M059J (cell line): ENCODE measurements at places on chromosomes 7 and 10. TPM values are rescaled to one million over a fixed set of nuclear protein-coding genes. Genes with fewer than 3 reads are reported as not detected.

DNA sequence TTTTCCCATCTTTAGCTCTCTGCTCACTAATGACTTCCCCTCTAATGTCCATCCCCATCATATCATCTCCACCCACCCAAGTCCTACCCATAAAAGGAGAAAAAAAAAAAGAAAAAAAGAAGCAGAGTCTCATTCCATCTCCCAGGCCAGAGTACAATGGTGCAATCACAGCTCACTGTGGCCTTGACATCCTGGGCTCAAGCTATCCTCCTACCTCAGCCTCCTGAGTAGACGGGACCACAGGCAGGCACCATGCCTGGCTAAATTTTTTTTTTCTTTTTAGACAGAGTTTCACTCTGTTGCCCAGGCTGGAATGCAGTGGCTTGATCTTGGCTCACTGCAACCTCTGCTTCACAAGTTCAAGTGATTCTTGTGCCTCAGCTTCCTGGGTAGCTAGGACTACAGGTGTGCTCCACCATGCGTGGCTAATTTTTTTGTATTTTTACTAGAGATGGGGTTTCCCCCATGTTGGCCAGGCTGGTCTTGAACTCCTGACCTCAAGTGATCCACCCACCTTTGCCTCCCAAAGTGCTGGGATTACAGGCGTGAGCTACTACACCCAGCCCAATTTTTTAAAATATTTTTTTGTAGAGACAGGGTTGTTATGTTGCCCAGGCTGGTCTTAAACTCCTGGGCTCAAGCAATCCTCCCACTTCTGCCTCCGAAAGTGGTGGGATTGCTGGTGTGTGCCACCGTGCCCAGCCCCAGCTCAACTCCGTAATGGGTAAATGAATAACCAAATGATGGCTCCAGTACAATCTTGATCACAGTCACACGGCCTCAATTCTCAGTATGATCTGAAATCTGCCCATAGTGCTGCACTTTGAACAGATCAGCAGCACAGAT lies 24.6 kb upstream of the SGMS1 start:
- no peak for DNase-seq

- DNase-seq: no peak
Measured at GRCh38 chr7:154977250-154977649, 25.7 kb downstream of the PAXIP1 start.

The ZCWPW1 gene
- total RNA-seq: 5.2 and 7.8 TPM in 2 replicates

- no peak for DNase-seq
Measured at GRCh38 chr10:28721318-28721951, 44.1 kb downstream of the BAMBI start.

DNA sequence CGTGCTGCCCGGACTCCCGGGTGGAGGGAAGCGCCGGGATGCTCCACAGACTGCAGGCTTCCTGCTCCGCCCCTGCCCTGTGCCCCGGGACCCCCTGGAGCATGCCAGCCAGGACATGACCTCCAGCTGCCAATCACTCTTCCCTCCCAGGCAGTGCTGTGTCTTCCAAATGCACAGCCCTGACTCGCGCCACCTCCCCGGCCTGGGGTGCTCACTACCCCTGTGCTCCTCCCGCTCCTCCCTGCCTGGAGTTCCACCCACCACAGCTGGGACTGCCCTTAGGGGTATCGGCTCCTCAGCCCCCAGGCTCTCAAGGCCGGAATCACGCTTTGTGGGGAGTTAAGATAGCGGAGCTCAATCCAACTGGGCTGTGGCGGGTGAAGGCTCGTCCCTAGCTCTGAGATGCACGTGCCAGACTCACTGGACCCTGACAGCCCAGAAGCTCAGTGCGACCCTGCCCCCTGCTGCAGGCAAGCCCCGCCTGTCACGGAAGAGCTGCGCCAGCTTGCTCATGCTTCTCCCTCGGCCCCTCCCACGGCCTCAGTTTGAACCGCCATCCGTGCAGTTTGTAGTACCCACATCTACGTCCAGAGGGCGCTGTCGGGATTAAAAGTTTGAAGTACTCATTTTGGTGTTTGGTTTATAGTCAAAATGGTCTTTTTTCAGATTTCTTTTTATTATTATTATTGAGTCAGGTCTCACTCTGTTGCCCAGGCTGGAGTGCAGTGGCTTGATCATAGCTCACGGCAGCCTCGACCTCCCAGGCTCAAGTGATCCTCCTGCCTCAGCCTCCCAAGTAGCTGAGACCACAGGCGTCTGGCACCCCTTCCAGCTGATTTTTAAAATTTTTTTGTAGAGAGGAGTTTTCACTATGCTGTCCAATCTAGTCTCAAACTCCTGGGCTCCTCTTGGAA lies 142.5 kb upstream of the TCERG1L start:
- DNase-seq: peak; percentile 13

GRCh38 chr7:47497367-47498096 lies 84.4 kb downstream of the TNS3 start:
- no peak for DNase-seq

The OR2A25 gene
- not detected in 2 replicates for total RNA-seq

DNA sequence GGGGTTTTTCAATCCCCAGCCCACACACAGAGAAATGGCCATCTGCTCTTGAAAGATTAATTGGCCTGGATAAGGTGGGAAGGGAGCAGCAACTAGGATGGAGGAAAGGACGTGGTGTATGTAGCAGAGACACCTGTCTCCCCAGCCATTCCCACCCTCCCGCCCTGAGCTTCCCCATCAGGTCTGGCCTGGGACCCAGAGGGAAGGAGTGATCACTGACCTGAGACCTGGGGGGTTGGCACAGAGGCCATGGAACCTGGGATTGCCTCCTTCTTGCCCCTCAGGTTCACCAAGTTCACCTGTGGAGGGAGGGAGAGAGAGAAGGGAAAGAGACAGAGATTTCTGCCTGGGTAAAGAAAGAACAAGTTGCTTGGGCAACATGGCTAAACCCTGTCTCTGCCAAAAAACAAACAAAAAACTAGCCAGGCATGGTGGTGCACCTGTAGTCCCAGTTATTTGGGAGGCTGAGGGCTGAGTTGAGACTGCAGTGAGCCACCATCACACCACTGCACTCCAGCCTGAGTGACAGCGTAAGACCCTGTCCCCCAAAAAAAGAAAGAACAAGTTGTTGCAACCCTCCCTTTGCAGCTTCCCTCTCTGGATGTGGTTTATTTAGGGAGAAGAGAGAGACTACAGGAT lies 11.3 kb upstream of the TRPV6 start:
- DNase-seq: no peak

GRCh38 chr10:74521526-74521925 lies 304.9 kb upstream of the KAT6B start:
- no peak for DNase-seq

The ZNF117 gene
- total RNA-seq: 4.7 and 5.0 TPM in 2 replicates

GRCh38 chr7:26284995-26285632 lies 6.5 kb upstream of the SNX10 start:
- peak; percentile 42 for DNase-seq
